ENCODE measurements at places on chromosomes 3 and 15.
A peak's percentile ranks its signal among the peaks of the same experiment; 100 is the strongest.

DNA sequence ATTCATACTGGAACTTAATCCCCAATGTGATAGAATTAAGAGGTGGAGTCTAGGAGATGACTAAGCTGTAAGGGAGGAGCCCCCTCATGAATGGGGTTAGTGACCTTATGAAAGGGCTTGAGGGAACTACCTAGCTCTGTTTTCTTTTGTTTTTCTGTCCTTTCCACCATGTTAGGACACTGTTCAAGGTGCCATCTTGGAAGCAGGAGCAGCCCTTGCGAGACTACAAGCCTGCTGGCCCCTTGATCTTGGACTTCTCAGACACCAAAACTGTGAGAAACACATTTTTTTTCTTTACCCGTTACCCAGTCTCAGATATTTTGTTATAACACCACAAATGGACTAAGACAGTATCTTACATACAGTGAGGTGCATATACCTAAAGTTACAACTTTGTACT, 26.5 kb downstream of the GOLGA6A start:
- DNase-seq = no peak

DNA sequence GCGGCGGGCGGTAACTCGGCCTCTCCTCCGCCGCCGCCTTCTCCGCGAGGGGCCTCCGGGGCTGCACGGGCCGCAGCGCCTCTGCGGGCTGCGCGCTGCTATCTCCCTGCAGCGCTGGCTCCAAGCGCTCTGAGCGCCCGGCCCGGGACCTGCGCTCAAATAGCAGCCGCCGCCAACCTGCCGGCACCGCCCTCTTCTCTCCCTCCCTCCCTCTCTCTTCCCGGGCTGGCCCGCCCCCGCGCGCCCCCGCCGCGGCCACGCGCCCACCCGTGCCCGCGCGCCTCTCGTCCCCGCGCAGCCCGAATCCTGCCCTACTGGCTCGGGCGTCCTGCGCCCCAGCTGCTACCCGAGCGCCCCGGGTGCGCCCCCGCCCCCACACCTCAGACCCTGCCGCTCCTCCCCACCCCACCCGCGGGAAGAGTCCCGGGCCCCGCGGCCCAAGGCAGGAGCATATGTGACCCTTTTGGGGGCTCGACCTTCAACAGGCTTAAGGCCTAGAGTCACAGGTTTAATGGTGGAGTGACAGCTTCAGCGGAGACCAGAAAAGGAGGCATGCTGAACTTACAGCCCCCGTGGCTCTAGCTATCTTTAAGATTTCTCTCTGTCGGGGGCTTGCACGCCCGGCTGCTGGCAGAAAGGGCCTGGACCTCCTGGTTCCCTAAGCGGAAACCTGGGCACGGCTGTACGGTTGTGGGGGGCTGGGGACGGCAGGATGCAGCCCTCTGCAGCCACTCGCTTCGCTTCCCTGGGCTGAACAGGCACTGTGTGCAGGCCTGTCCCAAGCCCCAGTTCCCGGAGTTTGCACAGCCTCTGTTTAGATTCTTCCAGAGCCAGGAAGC, at the start of gene CACNA2D2:
Gene CACNA2D2, minus strand, starts transcription at position 131 of the 839 bp plus-strand sequence. CDS start 211 bp downstream, outside the sequence.
- DNase-seq = no peak

GRCh38 chr3:42723219-42723618, 20.6 kb upstream of the HHATL start:
- no peak for DNase-seq

DNA sequence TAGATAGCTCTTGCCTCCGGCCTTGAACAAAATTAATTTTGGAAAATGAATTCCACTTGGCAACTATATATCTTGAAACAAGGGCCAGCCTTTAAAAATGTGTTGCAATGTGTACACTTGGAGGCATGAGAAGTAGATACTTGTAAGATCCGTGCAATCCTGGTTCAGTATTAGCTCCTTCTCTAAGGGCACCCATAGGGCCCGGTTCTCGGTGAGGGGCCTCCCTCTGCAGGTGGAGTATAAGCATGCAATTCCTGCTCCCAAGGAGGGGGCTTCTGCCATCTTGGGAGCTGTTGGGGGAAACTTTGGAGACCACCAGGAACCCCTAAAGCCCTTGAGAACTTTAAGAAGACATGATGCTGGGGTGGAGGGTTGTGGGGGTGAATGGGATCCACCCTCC, 388.7 kb upstream of the RGMA start:
- no peak for DNase-seq

DNA sequence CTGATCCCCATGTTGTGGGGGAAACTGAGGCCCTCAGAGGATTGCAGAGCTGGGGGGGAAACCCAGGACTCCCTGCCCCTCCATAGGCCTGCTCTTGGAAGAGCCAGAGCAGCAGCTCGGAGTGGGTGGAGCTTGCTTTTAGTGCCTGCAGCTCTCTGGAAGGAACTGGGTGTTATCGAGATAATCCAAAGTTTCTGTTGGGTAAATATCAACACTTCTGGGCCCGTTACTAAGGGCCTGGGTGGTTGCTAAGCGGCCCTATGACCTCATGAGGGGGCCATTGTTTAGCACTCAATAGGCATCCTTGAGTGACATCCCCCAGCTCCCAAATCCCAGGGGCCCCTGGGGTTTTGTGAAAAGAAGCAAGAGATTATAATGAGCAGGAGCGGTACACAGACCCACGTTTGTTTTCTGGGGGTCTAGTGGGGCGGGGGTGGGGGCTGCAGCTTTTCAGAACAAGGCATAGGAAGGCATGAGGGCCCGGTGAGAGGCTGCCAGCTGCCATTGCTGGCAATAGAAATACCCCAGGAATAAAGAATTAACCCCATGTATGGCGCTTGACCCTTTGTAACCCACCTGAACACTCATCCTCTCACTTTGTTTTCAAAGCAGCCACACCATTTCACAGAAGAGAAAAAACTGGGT, 48.3 kb upstream of the ATP2B2 start:
- no peak for DNase-seq

DNA sequence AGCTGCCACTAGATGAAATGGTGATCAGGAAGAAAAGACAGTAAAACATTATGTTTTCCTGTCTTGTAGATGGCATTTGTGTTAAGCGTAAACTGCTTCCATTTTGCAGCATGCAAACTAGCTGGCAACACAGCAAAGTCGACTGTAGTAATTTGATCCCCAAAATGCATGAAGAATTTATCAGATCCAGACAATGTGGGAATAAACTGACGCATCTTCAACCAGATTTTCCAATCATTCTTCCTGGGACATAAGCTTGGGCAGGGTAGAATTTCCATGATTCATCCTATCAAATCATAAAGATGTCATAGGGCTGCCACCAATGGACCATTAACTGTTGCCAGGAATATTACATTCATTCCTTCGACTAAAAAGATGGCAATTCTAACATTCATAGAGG, 260.3 kb downstream of the ERC2 start:
- no peak for DNase-seq

GRCh38 chr15:70062321-70062956, 35.3 kb downstream of the TLE3 start:
- DNase-seq = peak; percentile 94

DNA sequence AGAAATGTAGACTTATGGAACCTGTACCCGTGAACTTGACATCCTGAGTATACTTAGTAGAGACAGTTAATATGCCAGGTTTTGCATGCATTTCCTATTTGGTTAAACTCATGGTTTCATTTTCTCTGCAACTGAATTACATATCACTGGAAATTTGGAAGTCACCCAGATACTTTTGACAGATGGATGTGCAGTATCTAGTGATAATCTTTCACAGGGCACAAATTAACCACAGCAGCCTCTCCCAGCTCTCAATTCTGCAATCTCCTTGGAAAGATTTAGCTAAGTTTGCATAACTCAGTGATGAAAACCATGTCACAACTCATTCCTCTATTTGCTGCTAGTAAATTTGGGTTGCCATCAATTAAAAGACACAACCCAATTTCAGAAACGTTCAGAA, 162.3 kb upstream of the TPM1 start:
- DNase-seq = no peak

- no peak for DNase-seq
These were observed 499.0 kb downstream of the PYDC2 start for GRCh38 chr3:191959876-191960413.

GRCh38 chr3:59559721-59560435, 510.1 kb upstream of the CFAP20DC start:
- DNase-seq = no peak

DNA sequence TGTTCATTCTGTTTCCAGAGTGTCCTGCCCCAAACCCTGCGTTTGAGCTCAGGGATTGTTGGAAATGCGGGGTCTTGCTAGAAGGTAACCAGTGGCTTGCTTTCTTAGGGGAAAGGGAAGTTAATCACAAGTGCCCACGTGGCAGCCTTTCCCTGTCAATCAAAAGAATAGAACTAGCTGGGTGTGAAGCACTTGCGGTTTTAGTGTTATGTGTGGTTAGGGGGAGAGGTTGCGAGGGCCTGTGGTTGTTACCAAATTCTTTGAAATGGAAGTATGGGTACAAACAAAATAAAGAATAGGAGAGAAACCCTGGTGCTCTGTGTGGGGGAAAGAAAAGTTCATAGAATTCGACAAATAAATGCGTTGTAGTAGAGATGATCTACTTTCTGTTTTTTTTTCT, 67.6 kb downstream of the FNDC3B start:
- no peak for DNase-seq

DNA sequence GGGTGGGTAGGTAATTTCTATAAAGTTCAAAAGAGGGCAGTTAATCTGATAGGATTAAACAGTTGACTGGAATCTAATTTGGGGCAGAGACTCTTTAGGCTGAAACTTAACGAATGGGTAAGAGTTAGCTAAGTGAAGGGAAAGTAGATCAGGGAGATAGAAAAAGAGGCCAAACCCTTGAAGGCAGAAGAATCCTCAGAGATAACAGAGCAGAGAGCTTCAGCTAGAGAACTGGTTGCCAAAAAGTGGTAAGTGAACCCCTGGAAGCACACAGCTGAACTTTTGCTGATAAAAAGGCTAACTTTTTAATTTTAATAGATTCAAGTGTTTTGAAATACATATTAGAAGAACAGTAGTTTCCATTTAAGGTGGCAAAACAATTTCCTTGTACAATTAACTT, 99.2 kb downstream of the FHIT start:
- DNase-seq = no peak

DNA sequence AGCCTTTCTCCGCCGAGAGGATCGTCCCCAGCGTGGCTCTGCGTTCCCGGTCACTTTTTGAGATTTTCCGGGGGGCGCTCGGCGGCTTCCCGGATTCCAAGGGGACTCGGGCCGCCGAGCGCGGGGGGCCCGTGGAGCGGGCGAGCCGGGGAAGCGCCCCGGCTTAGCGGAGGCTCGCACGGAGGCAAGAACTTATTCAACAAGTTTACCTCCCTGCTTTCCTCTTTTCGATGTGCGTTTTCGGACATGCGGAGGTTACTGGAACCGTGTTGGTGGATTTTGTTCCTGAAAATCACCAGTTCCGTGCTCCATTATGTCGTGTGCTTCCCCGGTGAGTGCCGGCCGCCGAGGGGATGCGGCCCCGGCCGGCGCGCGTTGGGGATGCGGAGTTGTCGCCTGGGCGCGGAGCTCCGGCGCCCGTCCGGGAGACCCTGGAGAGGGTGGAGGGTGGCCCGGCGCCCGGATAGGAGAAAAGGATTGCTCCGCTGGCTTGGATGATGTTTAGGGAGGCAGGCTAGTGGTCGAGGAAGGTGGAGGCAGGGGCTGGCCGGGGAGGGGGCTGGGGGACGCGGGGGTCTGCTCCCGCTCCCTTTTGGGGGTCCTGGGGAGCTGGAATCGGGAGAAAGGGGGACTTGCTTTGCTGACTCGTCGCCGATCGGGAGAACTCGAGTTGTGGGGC, 810 bp downstream of the PTPRG start:
- DNase-seq = no peak

- DNase-seq = no peak
These were observed 19.8 kb downstream of the CFAP92 start for GRCh38 chr3:128973988-128974564.

- DNase-seq = no peak
These were observed 52.4 kb upstream of the FAM174B start for GRCh38 chr15:92707880-92708551.

GRCh38 chr3:38647217-38647970, 2.1 kb downstream of the SCN5A start:
- DNase-seq = no peak

GRCh38 chr3:68207327-68207726, 552.9 kb upstream of the SUCLG2 start:
- no peak for DNase-seq

DNA sequence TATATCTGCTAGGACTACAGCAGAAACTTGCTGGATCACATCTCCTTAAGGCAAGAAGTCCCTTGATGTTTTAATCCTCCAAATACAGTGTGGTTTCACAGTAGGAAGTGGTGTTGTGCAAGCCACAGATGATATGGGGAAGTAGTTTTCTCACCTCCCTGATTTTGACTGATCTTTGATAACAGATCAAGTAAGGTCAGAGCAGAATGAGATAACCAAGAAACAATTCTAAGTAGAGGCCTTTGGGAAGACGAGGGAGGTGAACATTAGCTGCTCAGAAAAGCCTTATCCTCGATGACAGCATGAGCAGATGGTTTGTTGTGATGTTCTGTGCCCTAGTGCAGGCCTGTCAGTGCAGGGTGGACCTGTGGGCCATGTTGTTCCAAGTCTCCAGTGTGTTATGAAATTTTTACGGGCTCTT, 61.3 kb downstream of the RIOX2 start:
- DNase-seq = no peak
